ENCODE measurements at places on chromosomes 1 and 21.

DNA sequence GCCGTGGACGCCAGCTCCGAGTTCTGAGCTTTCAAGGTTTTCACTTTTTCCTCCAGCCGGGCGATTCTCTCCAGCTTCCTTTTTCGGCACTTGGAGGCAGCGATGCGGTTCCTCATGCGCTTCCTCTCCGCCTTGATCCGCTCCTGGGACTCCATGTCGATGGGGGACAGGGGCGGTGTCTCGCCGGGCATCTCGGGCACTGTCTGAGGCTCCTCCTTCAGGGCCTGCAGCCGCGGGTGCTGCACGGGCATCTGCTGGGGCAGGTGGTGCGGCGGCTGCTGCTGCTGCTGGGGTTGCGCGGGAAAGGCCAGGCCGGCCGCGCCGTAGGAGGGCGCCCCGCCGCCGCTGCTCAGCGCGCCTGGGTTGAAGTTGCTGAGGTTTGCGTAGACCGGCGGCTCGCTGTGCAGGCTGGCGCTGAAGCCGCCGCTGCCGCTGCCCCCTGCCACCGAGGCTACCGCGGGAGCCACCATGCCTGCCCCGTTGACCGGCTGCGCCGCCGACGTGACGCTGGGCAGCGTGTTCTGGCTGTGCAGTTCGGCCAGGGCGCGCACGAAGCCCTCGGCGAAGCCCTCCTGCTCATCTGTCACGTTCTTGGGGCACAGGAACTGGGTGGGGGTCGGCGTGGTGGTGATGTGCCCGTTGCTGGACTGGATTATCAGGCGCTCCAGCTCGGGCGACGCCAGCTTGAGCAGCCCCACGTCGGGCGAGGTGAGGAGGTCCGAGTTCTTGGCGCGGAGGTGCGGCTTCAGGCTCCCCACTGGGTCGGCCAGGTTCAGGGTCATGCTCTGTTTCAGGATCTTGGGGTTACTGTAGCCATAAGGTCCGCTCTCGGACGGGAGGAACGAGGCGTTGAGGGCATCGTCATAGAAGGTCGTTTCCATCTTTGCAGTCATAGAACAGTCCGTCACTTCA is 1.4 kb downstream of the JUN start:
- peak; percentile 65 for DNase-seq

DNA sequence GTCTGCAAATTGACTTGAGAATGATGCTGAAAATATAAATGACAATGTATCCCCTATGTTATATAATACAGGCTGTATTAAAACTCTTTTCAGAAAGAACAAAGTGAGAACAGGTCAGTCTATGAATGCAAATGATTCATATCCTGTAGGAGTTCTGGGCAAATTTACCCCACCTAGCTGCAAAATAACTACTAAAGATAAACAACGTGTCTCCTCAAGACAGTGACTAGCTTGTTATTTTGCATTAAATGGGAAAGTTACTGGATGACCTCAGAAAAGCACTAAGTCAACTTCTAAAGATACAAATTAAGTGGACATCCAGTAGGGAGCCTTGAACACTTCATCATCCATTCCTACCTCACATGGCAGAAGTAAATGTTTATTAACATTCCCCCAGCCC is 11.1 kb downstream of the RNF19B start:
- no peak for DNase-seq

DNA sequence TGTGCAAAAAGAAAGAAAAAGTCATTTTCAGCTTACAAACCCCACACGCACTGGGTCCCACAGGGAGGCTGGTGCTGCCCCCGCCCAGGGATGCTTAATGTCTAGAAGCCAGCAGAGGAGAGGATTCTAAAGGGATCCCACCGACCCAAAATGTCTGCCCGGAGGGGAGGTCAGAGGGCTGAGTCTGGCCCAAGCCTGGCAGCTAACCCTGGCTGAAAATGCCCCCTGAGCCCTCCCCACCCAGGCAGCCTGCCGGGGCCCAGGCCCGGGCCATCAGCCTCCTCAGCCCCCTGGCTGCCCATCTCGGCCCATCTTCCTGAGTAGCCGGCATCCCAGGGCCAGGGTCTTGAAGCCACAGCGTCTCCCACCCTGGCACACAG is 33.5 kb downstream of the ACOT7 start:
- DNase-seq, result no peak

DNA sequence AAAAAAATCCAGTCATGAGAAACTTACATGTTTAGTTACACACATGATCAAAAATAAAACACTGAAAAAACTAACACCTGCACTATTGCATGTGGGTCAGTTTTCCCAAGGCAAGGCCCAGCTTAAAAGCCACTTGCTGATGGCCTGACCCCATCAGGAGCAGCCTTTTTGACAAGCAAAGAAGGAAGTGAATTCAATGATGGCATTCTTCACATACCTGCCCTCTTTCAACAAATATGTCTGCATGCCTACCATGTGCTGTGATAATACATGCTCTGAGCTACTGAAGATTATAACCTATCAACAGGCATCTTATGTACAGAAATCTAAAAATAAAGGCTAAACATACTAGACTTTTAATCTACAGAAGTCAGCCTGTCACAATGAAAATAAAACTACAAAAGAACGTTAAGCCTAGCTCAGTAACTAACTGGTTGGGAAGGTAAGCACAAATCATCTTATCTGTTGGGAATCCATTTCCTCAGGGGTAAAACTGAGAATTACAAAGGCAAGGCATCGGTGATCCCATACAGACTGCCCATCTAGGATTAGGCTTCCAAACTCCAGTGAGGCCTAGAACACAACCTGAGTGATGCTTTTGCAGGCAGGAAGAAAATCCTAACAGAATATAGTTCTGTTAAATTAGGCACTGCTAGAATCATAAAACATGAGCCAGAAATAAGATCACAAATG is 14.5 kb downstream of the SORT1 start:
- no peak for DNase-seq

DNA sequence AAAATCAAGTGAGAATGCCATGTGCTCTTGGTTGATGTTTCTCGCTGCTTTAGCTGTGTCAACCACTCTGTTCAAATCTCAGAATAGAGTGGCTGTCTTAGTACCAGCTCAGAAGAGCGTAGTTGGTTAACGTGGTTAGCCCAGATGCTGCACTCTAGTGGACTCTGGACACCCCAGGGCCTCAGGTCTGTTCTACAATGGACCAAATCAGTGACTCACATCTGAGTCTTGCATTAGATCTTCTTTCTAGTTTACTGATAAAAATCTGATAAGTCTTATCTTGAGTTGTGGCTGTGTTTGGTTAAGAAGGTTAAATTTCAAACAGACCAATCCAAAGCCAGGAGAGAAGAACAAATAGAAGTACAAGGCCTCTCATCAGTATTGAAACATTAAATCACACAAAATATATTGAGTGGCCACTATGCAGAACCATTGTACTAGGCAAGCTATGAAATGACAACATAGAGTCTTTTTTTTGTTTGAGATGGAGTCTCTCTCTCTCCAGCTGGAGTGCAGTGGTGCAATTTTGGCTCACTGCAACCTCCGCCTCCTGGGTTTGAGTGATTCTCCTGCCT is 104.1 kb downstream of the NR5A2 start:
- DNase-seq, result no peak

- DNase-seq, result no peak
These were observed 40.1 kb upstream of the KLHDC7A start for GRCh38 chr1:18440385-18441226.

DNA sequence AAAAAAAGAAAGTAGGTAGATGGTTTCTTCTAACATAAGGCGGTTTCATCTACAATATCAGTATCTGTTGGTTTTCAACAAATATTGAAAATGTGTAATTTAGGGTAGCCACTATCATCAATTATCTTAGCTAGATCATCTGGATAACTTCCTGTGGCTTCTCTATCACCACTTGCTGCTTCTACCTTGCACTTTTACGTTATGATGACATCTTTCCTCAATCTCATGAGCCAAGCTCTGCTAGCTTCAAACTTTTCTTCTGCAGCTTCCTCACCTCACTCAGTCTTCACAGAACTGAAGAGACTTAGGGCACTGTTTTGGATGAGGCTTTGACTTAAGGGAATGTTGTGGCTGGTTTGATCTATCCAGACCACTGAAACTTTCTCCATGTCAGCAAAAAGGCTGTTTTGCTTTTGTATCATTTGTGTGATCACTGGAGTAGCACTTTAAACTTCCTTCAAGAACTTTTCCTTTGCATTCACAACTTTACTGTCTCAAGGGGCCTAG is 144.9 kb upstream of the HP1BP3 start:
- no peak for DNase-seq
